ENCODE measurements at places on chromosomes 4 and X.

- DNase-seq, result no peak
Measured at GRCh38 chrX:135556055-135556454, 35.6 kb downstream of the INTS6L start.

DNA sequence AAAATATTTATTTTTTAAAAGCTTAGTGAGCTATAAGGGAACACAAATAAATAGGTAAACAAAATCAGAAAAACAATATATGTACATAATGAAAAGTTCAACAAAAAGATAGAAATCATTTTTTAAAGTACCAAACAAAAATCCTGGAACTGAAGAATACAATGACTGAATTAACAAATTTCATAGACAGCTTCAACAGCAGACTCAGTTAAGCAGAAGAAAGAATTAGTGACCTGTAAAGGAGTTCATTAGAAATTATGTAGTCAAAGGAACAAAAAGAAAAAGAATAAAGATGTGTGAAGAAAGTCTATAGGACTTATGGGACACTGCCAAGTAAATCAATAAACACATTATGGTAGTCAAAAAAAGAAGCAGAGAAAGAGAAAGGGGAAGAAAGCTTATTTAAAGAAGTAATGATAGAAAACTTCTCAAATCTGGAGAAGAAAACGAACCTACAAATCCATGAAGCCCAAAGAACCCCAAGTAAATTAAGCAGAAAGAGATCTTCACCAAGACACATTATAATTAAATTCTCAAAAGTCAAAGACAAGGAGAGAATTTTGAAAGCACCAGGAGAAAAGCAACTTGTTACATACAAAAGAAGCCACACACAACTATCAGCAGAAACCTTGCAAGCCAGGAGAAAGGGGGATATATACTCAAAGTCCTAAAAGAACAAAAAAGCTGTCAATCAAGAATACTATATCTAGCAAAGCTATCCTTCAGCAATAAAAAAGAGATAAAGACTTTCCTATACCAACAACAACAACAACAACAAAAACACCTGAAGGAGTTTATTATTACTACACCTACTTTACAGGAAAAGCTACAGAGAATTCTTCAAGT, 338.9 kb downstream of the PTTG2 start:
- no peak for DNase-seq

GRCh38 chrX:130994671-130995070, 63.5 kb upstream of the ARHGAP36 start:
- no peak for DNase-seq

GRCh38 chr4:17066236-17066635, 167.8 kb upstream of the LDB2 start:
- no peak for DNase-seq

DNA sequence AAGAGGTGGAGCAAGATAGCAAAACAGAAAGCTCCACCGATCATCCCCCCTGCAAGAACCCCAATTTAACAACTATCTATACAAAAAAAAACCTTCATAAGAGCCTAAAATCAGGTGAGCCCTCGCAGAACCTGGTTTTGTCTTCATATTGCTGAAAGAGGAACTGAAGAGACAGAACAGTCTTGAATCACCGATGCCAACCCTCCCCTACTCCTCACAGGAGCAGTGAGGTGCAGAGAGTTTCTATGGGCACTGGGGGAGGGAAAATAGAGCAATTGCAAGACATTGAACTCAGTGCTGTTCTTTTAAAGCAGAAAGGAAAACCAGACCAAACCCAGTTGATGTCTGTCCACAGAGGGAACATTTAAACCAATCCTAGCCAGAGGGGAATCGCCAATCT, 1370.3 kb downstream of the FAM133A start:
- DNase-seq, result no peak

- DNase-seq, result no peak
Measured at GRCh38 chrX:126575911-126576310, 23.3 kb upstream of the DCAF12L1 start.

GRCh38 chrX:152904151-152905080, 6.5 kb downstream of the ZNF185 start:
- no peak for DNase-seq

All from stimulated activated CD4-positive, alpha-beta T cell treated with anti-CD3 and anti-CD28 coated beads, Interleukin-1b, Interleukin-23, amount 100 ng/mL, for 1 hour (primary cell).